ENCODE measurements at places on chromosomes 16 and 17. TPM values are rescaled to one million over a fixed set of nuclear protein-coding genes. Genes with fewer than 3 reads are reported as not detected.
A peak's percentile ranks its signal among the peaks of the same experiment; 100 is the strongest.

Gene ZACN
- 0.69 TPM for total RNA-seq

GRCh38 chr17:48478224-48479013, 48.4 kb upstream of the SKAP1 start:
- H3K4me3 ChIP-seq, result no peak overlapping the region
- no peak for DNase-seq
- H3K27me3 ChIP-seq, result no peaks in the 10 kb centered on the region
- H3K36me3 ChIP-seq, result no peaks in the 10 kb centered on the region
- no peak overlapping the region for H3K27ac ChIP-seq

- DNase-seq, result no peak
- H3K36me3 ChIP-seq, result no peaks in the 10 kb centered on the region
- peaks cover 27% of the 10 kb centered on the region for H3K27me3 ChIP-seq
- no peak overlapping the region for H3K4me3 ChIP-seq
- H3K4me1 ChIP-seq, result peaks cover 6% of the 10 kb centered on the region
Observed at GRCh38 chr17:38510421-38511149, 82.3 kb downstream of the ARHGAP23 start.

GRCh38 chr16:3171181-3171854, 16.7 kb upstream of the OR1F1 start:
- H3K4me1 ChIP-seq, result peaks cover 44% of the 10 kb centered on the region
- no peaks in the 10 kb centered on the region for H3K36me3 ChIP-seq
- DNase-seq, result peak; percentile 33
- peaks cover 60% of the 10 kb centered on the region for H3K27me3 ChIP-seq

DNA sequence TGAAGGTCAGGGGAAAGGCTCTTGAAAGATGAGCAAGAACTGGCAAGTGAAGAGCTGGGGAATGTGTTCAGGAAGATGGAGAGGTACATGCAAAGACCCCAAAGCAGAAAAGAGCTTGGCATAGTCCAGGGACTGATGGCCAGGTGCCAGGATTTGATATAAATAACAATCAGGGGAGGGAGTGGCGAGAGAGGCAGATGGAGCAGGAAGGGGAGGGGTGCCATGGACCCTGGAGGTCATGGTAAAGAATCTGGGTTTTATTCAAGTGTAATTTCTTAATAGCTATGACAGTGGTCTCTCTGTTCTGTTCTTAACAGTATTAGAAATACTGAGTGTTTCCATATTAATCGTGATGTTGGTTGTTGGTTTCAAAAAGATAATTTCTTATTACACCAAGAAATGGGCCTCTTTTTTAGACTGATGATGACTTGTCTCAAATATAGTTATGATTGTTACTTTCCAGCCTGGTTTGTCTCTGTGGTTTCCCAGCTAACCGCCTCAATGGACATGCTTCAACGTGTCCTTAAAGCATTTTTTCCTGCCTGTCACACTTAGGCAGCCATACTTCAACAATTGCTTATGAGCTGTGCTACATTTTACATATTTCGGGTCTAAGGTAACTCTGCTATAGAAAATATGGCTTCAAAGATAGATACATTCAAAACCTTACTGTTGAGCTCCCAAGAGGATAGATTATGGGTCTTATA, 49.4 kb downstream of the MYH10 start:
- H3K36me3 ChIP-seq, result no peaks in the 10 kb centered on the region
- DNase-seq, result no peak
- H3K27ac ChIP-seq, result no peak overlapping the region
- H3K27me3 ChIP-seq, result no peaks in the 10 kb centered on the region
- no peaks in the 10 kb centered on the region for H3K4me1 ChIP-seq
- H3K4me3 ChIP-seq, result no peak overlapping the region

GRCh38 chr17:74748279-74748528, 224 bp upstream of the NHERF1 start:
- H3K27me3 ChIP-seq, result no peaks in the 10 kb centered on the region
- peak overlapping the region; percentile 84 for H3K27ac ChIP-seq
- peak overlapping the region; percentile 64 for H3K4me3 ChIP-seq
- H3K4me1 ChIP-seq, result peaks cover 74% of the 10 kb centered on the region
- DNase-seq, result no peak

DNA sequence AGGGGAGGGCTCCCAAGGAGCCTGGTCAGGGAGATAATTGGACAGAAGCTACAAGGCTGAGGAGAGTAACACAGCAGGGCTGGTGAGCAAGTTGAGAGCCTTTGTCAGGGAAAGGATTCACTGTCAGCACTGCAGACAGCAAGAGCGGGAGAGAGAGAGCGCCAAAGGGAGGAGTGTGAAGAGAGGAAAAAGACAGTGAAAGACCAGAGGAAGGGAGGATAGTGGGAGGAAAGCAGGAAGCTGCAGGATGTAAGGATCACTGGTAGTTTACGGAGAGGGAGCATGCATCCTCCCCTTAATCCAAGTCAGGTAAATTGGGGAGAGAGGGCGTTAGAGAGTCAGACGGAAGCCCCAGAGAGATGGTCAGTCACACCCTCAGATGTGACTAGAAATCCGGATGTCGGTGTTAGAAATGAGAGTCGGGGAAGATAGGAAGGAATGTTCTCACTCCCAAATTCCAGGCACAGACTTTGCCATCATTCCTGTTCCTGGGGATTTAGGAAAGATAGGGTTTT, 13.8 kb upstream of the SPOP start:
- peaks cover 64% of the 10 kb centered on the region for H3K4me1 ChIP-seq
- H3K4me3 ChIP-seq, result no peak overlapping the region
- H3K27ac ChIP-seq, result no peak overlapping the region

- H3K27me3 ChIP-seq, result peaks cover 14% of the 10 kb centered on the region
- H3K4me1 ChIP-seq, result peaks cover 12% of the 10 kb centered on the region
- DNase-seq, result no peak
- H3K27ac ChIP-seq, result no peak overlapping the region
Observed at GRCh38 chr16:89827383-89828198, 684 bp upstream of the SPIRE2 start.

- H3K4me3 ChIP-seq, result no peak overlapping the region
- H3K27ac ChIP-seq, result no peak overlapping the region
- no peak for DNase-seq
- H3K36me3 ChIP-seq, result no peaks in the 10 kb centered on the region
- peaks cover 4% of the 10 kb centered on the region for H3K27me3 ChIP-seq
Observed at GRCh38 chr17:60094754-60095153, 16.0 kb upstream of the HEATR6 start.

- no peak overlapping the region for H3K27ac ChIP-seq
- peaks cover 18% of the 10 kb centered on the region for H3K4me1 ChIP-seq
- H3K27me3 ChIP-seq, result peaks cover 33% of the 10 kb centered on the region
- no peaks in the 10 kb centered on the region for H3K36me3 ChIP-seq
- DNase-seq, result no peak
Observed at GRCh38 chr17:68601565-68602288, 560 bp upstream of the FAM20A start.

Measured in CD4-positive, alpha-beta T cell (primary cell).